ENCODE measurements at places on chromosomes 2 and 18.

DNA sequence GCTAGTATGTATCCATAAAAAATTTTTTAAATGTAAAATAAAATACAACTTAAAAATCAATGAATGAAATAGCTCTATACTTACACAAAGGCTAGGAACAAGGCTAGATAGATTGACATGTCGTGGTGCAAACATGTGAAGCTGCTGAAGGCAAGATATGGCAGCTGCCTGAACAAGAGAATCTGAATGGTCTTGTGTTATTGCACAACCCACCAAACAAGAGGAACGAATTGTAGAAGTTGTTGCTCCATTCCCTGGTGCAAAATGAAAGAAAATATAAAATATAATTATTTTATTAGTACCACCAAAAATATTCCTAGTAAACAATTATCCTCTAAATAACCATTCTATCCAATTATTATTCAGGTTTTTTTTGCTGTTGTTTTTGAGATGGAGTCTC, 46.4 kb downstream of the HEATR5B start:
- DNase-seq, result no peak

- peak; percentile 66 for DNase-seq
Observed at GRCh38 chr2:240213476-240214421, 73.3 kb upstream of the OTOS start.

DNA sequence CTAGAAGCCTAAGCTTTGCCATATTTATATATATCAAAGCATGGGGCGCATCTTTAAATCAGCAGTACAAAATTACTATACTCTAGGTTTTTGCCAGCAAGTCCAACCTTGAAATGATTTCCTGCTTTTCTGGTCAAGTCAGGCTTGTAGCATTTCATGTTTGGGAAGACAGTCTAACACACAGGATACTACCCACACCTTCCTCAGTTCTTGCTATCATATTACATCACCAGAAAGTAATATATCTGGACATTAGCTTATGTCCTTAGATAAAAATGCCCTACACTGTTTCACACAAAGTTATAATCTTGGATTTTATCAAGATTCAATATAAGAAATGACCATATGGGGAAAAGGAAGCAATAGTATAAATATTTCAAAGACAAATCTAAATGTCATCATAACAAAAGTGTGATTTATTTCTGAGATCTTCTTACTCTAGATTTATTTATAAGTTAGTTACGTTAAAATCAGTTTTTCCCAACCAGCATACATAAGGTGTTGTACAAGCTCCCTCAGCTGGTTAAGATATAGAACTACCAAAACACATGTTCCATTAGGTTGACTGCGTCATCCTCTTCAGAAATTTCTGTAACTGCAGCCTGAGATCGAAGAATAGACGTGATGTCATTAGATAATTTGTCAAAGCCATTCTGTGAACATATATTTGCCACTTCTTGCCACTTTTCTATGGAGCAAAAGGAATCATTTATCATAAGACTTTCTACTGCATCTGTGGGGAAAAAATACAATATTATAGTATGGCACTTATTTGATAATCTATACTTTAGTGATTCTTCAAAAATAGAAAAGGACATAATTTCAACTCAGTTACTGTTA, 56.6 kb downstream of the CLHC1 start:
- DNase-seq, result no peak

DNA sequence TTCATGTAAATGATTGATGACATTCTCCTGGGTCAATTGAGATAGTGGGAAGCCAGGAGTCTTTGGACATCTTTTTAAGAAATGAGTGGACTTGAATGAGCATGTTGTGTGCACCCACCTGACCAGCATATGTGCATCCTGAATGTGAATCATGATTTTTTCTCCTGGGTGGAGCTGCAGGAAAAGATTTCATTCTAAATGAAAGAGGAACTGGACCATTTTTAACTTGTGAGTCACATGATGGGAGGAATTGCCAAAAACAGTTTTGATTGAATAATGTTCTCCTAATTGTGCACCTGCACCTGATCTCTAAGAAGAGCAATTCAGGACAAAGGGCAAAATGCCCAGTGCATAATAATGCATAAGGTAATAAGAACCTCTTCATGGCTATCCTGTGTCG, 32.3 kb downstream of the COPS8 start:
- no peak for DNase-seq

DNA sequence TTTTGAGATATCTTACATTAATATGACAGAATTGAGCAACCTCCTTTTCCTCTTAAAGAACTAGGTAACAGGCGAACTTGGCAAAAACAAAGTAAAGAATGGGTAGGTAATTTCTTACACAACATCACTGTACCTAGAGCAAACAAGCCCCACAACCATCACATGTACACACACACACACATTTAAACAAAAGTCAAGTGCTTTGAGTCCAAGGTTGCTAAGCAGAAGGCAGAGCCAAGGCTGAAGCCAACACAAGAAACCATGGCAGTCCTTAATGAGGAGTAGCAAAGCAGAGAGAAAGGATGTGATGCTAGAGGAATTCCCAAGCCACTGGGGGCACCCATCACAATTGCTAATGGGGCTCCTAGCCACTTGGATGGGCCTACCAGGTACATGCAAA, 164.1 kb downstream of the PAX3 start:
- no peak for DNase-seq

DNA sequence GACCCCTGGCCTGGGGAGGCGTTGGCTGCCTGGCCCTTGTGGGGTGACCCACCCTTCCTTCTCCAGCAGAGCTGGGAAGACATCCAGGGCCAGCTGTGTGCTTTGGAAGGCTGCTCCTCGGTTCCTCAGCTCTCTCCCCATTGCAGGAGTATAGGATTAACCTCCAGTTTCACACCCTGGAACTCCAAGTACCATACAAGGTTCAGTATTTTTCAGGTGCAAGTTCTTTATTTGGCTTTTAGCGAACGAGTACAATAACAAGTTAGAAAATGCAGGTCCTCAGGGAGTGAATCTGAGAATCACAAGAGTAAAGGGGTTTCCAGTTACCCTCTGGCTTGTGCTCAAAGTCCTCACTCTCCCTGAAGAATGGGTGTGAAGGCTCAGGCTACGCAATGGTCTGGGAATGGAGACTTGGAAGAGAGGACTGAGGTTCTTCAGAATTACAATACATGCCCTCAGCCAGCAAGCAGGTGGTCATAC, 101.2 kb downstream of the APOB start:
- no peak for DNase-seq

DNA sequence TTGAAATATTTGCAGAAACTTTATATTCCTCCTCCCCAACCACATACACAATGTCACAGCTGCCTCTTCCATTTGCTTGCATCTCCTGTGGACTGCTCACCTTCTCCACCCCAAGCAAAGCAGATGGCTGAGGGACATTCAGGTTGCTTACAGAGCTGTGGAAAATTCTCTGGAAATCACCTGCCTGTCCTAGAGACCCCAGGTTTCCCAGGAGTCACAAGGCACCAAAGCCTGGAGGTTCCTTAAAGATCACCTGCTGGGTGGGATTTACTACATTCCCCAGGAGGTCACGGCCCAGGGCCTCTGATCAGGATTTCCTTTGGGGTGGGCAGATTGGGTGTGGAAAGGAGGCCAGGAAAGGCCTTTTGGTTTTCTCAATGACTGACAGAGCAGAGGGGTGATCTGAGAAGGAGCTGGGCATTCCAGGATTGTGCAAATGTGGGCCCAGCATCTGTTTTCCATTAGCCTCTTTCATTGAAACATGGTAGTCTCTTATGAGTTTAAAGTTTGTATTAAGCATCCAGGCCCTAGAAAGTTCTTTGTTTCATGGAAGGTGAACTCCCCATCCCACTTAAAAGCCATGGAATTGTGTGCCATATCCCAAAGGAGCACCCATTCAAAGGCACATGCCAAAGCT, 410.7 kb upstream of the TNP1 start:
- no peak for DNase-seq

DNA sequence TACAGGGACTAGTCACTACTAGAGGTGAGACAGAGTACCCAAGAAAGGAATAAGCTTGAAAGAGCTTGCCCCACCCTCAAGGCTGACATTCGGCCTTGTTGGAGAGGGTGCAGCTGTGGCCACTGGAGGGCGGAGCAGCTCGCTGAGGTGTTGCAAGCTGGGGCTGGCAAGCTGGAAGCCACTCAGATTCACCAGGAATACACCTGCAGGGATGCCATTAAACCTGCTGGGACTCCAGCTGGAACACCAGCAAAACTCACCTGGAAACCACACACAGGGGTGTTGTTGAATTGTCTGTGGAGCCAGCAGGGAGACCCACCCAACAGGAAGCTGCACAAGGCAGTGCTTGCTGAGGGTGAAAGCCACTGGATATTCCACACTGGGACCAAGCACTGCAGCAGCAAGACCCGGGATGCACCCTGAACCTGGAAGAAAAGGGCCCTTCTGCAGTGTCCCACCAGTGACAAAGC, 26.1 kb downstream of the KCTD18 start:
- DNase-seq, result no peak

DNA sequence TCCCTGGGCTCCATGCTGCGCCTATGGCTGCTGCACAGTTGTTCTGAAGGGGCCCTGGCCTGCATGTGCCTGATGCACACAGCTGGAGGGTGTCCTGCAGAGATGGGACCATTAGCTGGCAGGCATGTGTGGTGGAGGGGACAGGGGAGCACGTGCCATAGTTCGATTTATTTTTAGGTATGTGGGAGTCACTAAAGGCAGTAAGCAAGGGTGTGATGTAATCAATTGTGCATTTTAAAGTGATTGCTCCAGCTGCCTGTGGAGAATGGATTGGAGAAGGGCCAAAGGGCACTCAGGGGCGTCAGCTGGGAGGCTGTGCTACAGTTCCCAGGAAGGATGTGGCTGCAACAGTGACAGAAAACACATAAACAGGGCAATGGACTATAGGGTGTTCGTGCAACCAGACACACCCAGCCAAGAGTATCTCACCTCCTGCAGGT, 205.1 kb downstream of the ARL4C start:
- DNase-seq, result no peak

DNA sequence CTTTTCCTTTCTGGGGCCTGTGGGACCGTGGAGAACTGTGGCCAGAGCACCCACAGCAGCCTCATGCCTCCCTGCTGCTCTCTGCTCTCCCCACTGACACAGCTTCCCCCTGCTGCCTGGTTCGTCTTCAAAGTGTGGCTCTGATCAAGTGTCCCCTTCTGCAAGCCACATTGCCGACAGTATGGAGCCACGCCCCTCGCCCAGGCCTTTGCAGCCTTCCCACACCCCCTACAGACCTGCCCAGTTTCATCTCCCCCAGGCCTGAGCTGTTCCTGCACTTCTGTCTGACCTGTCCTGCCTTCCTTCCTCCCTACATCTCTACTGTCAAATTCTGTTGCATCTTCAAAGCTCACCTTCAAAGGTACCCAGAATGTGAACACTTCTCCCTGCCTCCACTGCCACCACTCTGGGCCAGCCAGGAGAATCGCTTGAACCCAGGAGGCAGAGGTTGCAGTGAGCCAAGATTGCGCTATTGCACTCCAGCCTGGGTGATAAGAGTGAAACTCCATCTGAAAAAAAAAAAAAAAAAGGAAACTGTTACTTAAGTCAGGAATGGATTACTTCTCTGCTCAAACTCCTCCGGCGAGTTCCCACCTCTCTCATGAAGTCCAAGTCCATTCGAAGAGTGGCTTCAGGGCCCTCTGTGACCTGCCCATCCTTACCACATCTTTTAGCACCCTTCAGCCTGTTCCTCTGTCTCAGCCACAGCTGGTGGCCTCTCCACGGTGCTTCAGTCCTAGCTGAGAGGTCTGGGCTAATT, 29.0 kb upstream of the CATIP start:
- no peak for DNase-seq

DNA sequence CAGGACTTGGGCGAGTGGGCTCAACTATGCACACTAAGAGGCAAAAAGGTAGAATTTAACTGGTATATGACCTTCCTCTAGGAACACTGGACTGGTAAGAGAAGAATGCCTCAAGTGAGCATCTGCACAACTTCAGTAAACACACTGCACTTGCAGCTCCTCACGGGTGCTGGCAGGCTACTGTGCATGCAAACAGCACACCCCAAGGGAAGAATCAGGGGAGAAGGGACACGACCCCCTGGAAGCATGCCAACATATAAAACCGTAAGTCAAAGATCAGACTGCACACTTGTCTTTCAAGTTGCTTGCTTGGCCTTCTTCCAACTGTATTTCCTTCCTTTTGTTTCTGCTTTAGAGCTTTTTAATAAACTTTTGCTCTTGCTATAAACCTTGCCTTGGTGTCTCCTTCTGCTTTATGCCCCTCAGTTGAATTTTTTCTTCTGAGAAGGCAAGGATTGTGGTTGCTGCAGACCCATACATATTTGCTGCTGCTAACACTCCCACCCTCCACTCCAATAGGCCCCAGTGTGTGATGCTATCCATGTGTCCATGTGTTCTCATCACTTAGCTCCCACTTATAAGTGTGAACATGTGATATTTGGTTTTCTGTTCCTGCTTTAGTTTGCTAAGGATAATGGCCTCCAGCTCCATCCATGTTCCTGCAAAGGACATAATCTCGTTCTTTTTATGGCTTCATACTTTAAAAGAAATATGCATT, 263.7 kb upstream of the SPOPL start:
- DNase-seq, result no peak

DNA sequence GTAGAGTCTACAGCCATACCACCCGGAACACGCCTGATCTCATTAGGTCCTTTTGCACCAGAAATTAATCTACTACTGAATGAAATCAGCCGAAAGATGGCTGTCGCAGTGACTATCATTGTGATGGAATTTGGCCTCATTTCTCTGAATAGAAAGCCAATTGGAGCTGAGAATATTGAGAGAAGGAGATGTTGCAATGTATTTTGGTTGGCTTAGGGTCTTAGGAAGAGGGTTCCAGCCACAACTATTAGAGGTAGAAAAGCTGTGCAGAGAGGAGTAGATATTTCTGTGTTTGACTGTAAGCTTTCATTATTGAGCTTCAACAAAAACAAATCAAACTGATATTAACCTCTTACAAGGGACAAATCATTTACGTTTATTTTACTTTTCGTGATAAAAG, 98.1 kb downstream of the THSD7B start:
- no peak for DNase-seq

DNA sequence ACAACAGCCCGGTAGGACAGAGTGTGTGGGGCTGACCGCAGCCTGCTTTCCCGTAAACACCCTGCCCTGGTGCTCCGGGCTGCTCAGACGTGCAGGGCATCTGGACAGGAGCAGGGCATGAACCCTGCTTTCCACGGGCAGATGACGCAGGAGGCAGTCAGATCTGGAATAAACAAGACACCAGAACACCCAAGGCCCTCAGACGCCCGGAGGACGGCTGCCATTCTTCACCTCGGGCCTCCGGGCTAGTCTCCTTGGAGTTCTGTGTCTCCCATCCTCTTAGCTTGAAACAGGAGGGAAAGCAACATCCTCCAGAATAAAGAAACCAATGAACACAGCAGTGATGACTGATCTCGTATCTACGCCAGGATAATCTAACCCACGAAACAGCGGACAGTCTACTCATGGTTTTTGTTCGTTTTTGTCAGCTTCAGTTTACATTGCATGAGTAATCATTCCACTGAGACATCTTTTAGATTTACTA, 7.3 kb downstream of the PXDN start:
- DNase-seq, result no peak

Data from anterior cingulate cortex (tissue), 58 donors.